Activated T-helper 2 cell treated with anti-CD3 and anti-CD28 coated beads, Interferon-gamma antibody, Interleukin-2, Interleukin-4, amounts not matched to agents 10 μg/mL and 5 μg/mL and 100 μg/mL, durations not matched to agents 14 hours and 24 hours and 36 hours (primary cell): ENCODE measurements at places on chromosomes 1 and 21. TPM values are rescaled to one million over a fixed set of nuclear protein-coding genes. Genes with fewer than 3 reads are reported as not detected.

GRCh38 chr1:145916745-145917144, 1.8 kb downstream of the PEX11B start:
- DNase-seq = no peak
- peaks cover 35% of the 10 kb centered on the region for H3K4me1 ChIP-seq
- peaks cover 34% of the 10 kb centered on the region for H3K36me3 ChIP-seq
- peak overlapping the region; percentile 74 for H3K4me3 ChIP-seq
- peak overlapping the region; percentile 43 for H3K27ac ChIP-seq

DNA sequence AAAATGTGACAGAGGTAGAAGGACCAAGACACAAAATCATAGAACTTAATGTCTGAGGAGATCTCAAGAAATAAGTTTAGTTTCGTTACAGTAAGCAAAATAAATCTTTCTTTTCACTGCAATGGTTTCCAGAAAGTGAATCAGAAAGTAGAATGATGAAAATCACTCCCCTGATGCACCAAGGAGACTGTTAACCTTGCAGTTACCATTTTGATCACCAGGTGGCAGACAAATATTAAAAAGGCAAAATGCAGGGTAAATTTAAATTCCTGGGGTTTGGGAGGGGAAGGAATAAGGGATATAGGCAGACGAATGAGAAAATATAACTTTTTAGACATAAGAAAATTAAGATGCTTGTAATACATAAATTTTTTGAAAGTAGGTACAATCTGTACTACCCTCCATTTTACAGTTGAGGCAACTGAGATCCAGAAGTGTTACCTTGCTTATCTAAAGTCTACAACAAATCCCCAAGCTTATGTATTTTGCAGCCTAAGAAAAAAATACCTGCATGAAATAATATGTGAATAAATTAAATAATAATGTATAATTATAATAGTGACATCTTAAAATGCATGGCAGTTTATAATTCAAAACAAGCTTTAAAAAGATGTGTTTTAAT, 253.2 kb downstream of the CRB1 start:
- peaks cover 5% of the 10 kb centered on the region for H3K4me1 ChIP-seq
- no peak for DNase-seq
- H3K4me3 ChIP-seq = no peak overlapping the region
- no peaks in the 10 kb centered on the region for H3K36me3 ChIP-seq
- no peak overlapping the region for H3K27ac ChIP-seq

DNA sequence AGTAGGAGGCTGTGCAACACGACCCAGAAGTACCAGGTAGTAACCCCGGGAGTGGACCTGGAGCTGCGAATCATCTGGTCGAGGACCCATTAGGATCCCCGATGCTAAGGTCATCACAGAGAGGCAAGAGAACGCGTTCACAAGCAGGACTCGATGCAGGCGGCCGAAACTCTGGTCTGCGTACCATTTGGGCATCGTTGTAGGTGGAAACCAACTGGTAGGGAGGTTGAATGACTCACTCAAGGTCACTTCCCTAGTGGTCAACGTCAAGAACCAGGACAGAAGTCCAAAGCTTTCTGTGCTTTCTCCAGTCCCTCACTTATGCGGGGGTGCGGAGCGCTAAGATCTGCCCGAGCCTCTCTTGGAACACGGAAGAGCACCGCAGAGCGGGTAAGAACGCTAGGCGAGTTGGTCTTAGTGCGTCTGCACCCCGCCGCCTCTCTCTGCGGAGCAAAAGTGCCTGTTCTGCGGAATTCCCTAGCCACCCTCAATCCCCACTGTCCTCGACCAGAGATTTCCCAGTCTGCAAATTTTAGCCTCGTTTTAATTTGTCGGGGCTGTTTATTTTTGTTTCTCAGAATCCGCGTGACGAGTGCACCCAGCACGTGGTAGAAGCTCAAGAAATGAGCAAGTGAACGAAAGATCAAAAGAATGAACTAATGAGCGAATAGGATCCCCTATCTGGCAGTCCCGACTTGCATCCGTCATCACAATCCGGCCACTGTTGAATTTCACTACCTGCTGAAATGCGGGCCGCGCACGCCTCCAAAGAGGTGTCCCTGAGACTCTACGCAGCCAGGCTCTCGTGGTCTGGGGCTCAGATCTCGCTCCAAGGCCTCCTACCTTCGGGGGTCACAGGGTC, 12.2 kb downstream of the HLX start:
- no peak overlapping the region for H3K27ac ChIP-seq
- peaks cover 12% of the 10 kb centered on the region for H3K4me1 ChIP-seq
- H3K27me3 ChIP-seq = peaks cover 85% of the 10 kb centered on the region
- no peak for DNase-seq
- no peak overlapping the region for H3K4me3 ChIP-seq

DNA sequence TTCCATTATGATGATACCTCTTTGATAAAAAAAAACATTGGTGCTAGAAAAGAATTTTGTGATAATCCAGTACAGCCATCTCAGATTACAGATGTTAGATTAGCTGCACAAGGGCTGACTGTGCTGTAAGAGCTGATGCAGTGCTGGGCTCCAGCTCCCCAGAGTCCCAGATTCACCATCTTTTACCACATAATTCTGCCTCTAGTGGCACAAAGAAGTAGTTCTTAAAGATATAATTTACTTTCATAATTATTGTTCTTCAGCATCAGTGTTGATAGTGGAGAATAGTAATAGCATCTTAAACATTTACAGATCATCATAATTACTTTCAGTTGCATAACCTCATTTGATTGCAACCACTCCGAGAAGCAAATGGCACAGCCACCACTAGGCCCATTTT, 262.1 kb downstream of the BRINP2 start:
- H3K27ac ChIP-seq = no peak overlapping the region
- H3K27me3 ChIP-seq = no peaks in the 10 kb centered on the region
- H3K36me3 ChIP-seq = no peaks in the 10 kb centered on the region
- no peak for DNase-seq
- no peak overlapping the region for H3K4me3 ChIP-seq
- H3K4me1 ChIP-seq = no peaks in the 10 kb centered on the region

RPE65 gene
- not detected in 2 replicates for total RNA-seq

DNA sequence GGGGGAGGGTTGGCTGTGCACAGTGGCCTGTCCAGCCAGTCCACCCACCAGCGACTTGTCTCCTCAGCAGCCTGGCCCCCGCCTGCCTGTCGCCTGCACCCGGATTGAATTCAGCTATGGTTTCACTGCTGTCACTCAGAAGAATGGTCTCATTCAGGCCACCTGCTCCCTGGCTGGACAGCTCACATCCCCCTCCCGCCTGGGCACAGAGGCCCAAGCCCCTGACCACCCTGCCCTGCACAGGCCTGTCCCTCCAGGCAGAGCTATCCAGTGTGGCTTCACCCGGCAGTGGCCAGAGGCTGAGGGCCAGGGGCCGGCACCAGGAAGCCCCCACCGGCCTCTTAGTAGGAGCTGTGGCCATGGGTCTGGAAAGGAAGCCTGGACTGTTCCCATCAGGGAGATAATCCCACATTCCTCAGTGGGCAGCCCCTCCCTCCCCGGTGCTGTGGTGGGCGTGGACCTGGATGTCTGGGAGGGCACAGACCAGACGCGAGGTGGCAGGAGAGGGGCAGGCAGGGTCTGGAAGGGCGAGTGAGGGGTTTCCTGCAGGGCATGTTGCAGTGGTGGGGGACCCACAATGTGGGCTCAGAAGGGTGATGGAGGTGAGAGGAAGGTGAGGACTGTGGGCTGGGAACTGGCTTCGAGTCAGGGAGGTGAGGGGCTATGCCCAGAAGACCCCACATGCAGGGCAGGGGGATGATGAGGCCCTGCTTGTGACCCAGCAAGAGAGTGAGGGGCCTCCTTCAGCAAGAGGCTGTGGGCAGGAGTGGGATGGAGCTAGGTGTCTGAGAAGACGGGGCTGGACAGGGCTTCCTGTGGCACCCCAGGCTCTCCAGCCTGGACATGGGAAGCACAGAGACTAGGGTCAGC, 30.4 kb downstream of the WNT9A start:
- no peak overlapping the region for H3K27ac ChIP-seq
- no peak overlapping the region for H3K4me3 ChIP-seq
- no peak for DNase-seq
- no peaks in the 10 kb centered on the region for H3K36me3 ChIP-seq
- H3K4me1 ChIP-seq = no peaks in the 10 kb centered on the region

GRCh38 chr1:164477343-164477742, 81.6 kb upstream of the PBX1 start:
- no peak overlapping the region for H3K4me3 ChIP-seq
- no peak overlapping the region for H3K27ac ChIP-seq
- H3K36me3 ChIP-seq = no peaks in the 10 kb centered on the region
- H3K4me1 ChIP-seq = no peaks in the 10 kb centered on the region
- no peak for DNase-seq

GRCh38 chr1:95388031-95388430, 154.0 kb downstream of the RWDD3 start:
- no peak overlapping the region for H3K4me3 ChIP-seq
- no peaks in the 10 kb centered on the region for H3K4me1 ChIP-seq
- no peak for DNase-seq

RGS16 gene
- total RNA-seq = 50.2 and 50.5 TPM in 2 replicates
